ENCODE measurements at places on chromosomes 12 and 14. TPM values are rescaled to one million over a fixed set of nuclear protein-coding genes. Genes with fewer than 3 reads are reported as not detected.

DNA sequence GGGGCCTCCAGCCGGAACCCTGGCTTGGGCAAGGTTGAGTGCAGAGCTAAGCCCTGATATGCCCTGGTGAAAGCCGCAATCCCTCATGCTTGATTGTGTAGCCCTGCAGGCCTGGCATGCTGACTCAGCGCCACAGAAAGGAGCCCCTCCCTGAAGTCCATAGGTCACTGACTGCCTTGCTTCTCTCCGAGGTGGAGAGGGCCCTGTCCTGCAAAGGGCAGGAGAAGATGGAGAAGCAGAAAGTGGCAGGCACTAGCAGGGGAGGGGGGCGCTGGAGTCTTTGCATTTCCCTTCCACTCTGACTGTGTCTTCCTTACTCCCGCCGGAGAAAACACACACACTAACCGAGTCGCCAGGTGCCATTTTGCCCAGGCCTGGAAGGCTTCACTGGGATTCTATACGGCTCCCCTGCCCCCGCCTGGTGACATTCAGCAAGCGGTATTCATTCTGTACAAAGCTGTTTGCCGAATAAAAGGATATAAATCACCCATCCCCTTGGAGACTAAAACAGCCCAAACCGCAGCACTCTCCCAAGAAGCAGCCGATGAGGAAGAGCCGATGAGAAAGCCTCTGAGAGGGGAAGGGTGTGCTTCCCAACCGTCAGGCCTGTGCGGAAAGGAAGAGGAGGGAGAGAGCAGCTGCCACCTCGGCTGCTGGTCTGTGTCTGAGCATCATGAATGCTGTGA is 69.8 kb downstream of the SLC6A12 start:
- DNase-seq: no peak

DNA sequence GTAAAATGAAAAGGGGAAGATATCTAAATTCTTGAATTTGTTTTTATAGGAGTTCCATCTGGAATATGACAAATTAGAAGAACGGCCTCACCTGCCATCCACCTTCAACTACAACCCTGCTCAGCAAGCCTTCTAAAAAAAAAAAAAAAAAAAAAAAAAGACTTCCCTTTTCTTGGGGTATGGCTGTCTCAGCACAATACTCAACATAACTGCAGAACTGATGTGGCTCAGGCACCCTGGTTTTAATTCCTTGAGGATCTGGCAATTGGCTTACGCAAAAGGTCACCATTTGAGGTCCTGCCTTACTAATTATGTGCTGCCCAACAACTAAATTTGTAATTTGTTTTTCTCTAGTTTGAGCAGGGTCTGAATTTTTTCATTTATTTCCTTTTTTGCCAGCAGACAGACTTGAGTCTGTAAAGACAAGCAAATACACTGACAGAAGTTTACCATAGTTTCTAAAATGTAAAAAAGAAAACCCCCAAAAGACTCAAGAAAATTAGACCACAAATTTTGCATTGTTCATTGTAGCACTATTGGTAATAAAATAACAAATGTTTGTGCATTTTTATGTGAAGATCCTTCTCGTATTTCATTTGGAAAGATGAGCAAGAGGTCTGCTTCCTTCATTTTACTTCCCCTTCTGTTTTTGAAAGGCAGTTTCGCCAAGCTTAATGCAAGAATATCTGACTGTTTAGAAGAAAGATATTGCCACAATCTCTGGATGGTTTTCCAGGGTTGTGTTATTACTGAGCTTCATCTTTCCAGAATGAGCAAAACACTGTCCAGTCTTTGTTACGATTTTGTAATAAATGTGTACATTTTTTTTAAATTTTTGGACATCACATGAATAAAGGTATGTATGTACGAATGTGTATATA is 12.1 kb upstream of the KCNMB4 start:
- no peak for DNase-seq

DNA sequence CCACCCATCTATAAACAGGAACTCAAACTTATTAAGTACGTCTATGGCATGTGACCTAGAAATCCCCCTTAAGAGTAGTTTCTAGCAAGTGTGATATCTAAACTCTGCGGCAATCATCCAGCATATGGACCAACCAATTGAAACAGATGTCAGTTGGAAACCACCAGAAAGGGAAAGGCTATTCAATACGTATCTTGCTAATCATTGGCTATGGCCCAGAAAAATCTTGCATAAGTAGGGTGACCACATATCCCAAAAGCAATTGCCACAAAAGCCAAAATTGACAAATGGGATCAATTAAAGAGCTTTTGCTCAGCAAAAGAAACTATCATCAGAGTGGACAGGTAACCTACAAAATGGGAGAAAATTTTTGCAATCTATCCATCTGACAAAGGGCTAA is 24.2 kb downstream of the SYNJ2BP start:
- DNase-seq: no peak

- no peak for DNase-seq
Measured at GRCh38 chr14:94747739-94748138, 22.2 kb downstream of the GSC start.

The NANOG gene
- total RNA-seq: 0.50 TPM

The AKT1 gene
- 157 TPM for total RNA-seq

Data from osteocyte (in vitro differentiated cells).